ENCODE measurements at places on chromosomes 5 and 9. TPM values are rescaled to one million over a fixed set of nuclear protein-coding genes. Genes with fewer than 3 reads are reported as not detected.
A peak's percentile ranks its signal among the peaks of the same experiment; 100 is the strongest.

DNA sequence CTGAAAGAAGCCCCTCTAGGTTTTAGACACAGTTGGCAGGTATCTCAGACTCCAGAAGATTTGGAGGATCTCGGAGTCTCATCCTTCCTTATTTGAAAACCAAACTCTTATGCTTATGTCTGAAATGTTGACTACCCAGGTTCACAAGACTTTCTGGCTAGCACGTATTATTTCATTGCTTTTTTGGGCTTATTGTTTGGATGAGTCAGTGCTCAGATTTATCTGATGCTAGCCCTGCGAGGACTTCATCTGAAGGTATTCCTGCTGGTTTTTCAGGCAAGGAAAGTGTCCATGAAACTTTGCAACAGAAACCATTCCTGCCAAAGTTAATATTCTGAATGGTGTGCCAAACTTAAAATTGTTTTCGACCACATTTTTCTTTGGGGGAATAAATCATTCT lies 8.5 kb downstream of the OSTF1 start:
- DNase-seq, result no peak

DNA sequence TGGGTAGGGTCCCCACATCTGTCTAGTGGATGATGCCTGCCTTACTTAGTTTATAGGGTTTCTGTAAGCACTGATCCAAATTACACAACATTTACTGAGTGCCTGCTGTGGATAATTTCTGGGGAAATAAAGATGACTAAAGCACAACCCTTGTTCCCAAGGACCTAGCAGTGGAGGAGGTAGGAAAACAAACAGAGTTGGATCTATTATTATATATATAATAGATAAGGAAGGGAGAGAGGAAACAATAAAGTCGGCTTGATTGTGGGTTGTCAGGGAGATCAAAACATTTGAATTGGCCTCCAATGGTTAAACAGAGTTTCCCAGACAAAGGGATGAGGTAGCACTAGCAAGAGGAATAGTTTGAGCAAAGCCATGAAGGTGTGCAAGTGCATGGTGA lies 14.0 kb downstream of the IL33 start:
- no peak for DNase-seq

SLC12A7 gene
- 4.7 TPM for total RNA-seq

DNA sequence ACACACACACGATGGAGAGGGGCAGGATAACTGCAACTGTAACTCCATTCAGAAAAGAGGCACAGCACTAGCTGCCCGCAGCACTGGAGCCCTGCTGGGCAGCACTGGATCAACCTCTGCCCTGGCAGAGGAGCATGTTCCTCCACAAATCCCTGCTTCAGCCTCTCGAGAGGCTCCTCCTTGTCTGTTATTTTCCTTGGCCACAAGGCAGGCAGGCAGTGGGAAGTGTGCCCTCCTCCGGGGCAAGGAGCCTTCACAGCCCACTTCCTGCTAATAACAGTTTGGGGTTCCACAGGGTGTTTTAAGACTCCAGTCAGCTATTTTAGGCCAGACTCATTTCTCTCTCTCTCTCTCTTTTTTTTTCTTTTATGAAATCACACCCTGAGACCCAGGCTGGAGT lies 11.8 kb downstream of the FXN start:
- no peak for DNase-seq

- no peak for DNase-seq
Measured at GRCh38 chr9:110095776-110096175, 112.2 kb downstream of the C9orf152 start.

DNA sequence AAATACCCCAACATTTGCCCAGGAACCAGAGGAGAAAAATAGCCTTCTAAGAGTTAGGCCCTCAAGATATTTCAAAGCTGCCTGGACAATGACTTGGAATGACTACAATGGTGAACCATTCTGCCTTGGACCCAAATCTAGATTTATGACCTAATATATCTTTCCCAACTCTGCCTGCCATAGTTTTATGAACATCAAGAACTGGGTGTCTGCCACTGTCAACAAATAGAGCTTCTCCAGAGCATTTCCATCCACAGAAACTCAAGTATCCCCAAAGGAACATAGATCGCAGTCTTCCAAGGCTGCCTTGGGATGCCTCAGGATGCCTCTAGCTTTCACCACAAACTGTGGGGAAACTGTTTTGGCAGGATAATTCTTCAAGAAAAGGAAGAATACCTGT lies 48.2 kb upstream of the NFIB start:
- DNase-seq, result no peak

DNA sequence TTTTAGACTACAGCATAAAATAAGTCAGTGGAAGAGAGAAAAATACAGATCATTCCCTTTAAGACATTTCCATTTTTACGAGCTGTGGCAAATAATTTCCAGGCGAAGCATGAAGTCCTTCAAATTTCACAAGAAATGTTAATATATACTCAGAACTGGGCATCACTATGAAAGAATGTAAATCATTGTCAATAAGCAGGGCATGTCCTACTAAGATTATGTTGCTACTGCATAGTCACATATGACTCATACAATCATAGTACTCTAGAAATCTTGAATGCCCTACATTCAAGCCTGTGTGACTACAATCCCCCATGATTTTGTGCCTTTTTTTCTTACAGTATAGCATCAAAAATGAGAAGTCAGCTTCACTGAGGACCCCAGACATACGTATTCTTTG lies 485.2 kb upstream of the FTMT start:
- DNase-seq, result no peak

- DNase-seq, result no peak
Measured at GRCh38 chr9:84318981-84319380, 21.6 kb downstream of the SLC28A3 start.

- DNase-seq, result no peak
Measured at GRCh38 chr5:112929336-112930081, 7.5 kb upstream of the REEP5 start.

DNA sequence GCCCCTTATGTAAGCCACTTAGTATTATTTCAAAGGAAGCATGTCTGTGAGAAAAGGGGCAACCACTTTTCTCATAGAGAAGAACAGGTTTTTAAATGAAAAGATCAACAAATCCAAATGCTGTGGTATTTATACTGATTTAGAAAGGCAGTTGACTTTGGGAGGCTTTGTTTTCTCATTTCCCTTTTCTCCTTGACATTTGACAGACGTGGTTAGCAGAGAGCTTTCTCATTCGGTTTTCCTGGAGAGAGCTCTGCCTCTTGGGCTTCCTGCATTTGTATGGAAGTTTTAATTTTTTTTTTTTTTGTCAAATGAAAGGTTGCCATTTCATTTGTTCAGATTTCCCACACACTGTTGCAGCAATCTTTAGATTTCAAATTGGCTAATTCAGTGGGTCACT lies 62.5 kb downstream of the EXOSC2 start:
- no peak for DNase-seq

DNA sequence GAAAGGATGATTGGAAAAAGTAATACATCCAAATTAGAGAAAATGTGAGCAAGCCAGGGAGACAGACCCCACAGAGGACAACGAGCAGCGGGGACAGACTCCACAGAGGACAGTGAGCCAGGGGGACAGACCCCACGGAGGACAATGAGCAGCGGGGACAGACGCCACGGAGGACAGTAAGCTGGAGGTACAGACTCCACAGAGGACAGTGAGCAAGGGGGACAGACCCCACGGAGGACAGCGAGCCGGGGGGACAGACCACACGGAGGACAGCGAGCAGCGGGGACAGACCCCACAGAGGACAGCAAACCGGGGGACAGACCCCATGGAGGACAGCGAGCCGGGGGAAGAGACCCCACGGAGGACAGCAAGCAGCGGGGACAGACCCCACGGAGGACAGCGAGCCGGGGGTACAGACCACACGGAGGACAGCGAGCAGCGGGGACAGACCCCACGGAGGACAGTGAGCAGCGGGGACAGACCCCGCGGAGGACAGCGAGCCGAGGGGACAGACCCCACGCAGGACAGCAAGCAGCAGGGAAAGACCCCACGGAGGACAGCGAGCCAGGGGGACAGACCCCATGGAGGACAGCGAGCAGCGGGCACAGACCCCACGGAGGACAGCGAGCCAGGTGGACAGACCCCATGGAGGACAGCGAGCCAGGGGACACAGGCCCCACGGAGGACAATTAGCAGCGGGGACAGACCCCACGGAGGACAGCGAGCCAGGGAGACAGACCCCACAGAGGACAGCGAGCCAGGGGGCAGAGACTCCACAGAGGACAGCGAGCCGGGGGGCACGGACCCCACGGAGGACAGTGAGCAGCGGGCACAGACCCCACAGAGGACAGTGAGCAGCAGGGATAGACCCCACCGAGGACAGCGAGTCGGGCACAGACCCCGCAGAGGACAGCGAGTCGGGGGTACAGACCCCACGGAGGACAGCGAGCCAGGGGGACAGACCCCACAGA lies 1.9 kb upstream of the ZDHHC11 start:
- DNase-seq, result no peak

- DNase-seq, result no peak
Measured at GRCh38 chr5:135183464-135183863, 149.4 kb upstream of the PITX1 start.

KIF27 gene
- total RNA-seq, result 1.6 TPM

FOXI1 gene
- total RNA-seq, result not detected

DNA sequence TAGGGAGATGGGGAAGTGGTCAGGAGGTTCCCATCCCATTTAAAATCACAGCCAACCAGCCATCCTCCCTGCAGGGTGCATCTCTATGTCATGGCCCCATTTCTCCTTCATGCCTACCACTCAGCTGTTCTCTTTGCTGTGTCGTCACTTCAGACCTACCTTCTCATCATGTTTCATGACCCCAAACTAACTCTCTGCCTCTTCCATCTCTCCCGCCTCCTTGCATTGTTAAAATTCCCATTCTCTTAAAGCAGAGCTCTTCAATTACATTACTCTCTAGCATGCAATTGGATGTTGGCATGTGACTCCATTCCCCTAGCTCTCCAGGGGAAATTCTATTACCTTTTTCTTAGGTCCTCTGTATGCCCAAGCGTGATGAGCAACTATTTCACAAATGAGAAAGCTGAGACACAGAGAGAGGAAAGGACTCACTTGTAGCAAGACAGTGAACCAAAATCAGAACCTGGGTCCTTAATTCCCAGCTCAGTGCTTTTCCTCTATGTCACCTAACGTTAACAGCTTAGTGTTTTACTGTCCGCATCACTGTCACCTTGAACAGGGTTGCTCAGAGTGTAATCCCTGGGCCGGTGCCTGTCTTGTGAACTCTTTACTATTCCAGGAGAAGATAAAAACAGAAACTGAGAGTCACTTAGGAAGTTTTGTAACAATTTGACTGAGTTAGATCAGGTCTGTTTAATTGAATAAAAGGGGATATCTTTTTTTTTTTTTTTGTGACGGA lies 28.1 kb downstream of the PDE6A start:
- DNase-seq, result no peak

DNA sequence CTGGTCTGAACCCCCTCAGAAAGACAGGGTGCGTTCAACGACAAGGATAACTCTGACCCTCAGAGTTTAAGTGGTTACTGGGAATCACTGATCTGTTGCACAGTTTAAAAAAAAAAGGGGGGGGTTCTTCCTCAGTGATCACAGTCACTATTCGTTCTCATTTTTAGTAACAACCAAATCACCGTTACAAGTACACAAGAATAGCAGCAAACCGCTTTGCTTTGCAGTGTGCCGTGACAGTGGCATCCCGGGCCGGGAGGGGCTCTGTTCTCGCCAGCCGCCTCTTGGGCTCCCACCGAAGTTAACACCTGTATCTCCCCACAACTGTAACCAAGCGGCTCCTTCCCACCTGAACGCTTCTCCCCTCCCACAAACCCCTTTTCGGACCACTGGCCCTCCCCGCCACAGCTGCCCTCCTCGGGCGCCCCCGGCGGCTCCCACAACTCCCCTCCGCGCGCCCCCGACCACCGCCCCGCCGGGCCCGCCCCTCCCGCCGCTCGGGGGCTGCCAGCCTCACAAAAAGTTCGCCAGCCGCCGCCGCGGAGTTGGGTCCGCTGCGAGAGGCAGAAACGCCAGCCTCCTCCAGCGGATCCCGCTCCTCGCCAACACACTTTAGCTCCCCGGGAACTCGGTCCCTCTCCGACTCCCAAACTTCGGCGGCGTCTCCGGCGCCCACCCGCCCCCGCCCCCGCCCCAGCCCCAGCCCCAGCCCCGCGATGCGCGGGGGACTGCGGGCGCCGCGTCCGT lies 1.2 kb downstream of the SSBP2 start:
- DNase-seq, result peak; percentile 6

GRCh38 chr9:3980771-3981170 lies 319.1 kb downstream of the GLIS3 start:
- DNase-seq, result no peak

DNA sequence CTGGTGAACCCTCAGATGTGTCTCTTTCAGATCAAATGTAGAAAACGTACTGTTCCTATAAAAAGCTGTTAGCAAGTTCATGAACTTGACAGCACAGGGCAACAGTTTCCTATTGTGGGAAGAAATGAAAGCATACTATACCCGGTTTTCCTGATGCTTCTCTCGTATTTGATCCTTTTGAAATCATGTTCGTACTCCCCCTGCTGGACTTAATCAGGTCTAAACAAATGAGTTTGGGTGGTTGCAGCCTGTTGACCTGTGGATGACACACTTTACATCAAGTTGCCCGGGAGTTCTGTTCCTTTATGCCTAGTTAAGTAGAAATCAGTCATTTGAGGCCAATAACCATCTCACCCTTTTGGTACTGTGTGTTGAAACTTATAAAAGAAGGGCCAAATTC lies 1992.3 kb downstream of the MAT2B start:
- DNase-seq, result no peak

GRCh38 chr5:91707521-91707841 lies 324.4 kb upstream of the ARRDC3 start:
- DNase-seq, result no peak

DNA sequence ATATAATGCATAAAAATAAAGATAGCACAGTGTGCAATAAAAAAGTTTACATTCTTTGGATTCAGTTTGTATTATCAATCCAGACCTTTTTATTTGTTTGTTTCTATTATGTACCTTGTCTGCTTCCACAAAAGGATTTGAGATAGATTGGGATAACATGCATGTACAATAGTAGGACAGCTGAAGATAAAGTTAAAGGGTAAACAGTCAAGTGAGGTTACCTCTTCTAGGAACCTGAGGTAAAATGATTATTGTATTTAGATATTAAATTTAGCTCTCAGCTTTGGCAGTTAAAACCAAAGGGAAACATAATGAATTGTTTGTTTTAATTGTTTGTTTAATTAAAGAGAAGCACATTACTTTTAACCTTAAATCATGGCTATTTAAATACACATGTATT lies 81.7 kb downstream of the ZCCHC7 start:
- DNase-seq, result no peak

DNA sequence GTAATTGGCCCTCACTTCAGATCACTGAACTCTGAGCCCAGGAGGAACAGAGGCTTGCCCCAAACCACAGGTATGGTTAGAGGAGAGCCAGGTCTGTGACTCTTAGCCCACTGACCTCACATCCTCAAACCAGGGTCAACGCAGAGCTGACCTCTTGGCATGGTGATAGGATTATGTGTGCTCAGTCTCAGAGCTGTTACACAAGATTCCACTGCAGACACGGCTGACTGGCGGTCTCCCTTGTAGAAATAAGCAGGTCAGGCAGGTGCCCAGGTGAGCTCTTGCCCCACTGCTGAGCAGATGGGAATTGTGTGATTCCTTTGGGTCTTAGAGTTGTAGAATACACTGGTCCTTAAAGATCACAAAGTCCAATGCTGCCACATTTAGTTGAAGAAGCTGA lies 66.0 kb upstream of the PITX1 start:
- DNase-seq, result no peak
